Effector memory CD8-positive, alpha-beta T cell (primary cell): ENCODE measurements at places on chromosomes 11 and 22.

DNA sequence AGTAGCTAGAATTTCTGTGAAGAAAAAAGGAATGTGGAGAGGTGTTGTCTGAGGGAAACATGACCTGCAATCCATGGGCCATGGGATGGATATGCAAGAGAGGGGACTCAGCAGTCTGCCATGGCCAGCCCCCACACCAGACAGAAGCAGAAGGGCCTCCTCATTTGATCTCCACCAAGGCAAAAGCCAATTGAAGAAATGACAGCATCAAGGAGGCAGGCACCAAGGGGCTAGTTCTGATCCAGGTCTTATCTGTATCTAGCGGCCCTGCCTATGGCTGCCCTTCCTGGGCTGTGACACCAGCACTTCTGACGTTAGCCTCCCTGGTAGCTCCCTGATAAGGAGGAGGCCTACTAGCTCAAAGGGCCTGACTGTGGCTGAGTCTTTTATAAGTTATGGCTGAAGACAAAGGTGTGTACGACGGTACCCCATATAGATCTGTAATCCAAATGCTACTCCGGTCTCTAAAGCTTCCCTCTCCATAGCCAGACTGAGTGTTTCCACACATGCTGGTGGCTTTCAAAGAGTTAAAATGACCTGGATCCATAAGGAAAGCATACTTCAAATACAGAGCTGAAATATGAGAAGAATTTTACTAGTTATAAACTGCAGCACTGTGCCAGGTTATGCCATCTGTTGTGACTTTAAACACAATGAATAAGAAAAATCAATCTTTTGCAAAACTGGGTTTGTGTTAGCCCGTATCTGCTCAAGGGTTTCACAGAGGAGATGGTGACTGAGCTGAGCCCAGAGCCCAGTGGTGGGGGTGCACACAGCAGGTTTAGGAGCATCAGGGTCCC is 34.4 kb downstream of the HIRA start:
- H3K27ac ChIP-seq, result peak overlapping the region; percentile 41
- no peak overlapping the region for H3K4me3 ChIP-seq
- DNase-seq, result no peak

DNA sequence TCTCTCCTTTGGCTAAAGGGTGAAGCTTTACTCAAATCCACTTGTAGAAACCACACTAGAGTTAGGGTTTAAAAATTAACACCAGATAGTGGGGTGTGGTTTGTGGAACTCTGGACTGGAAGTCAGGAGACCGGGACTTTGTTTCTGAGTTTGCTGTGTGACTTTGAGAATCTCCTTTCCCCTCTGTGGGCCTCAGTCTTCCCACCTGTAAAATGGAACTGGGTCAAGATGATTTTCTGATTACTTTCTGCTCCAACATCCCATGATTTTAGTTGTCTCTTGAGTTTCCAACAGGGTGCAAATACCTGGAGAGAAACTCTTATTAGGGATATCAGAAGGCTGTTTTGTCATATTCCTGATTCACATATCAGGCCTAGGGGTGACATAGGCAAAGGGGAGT is 301.0 kb downstream of the MIAT start:
- H3K4me1 ChIP-seq, result no peaks in the 10 kb centered on the region
- H3K4me3 ChIP-seq, result no peak overlapping the region
- no peak overlapping the region for H3K27ac ChIP-seq
- H3K36me3 ChIP-seq, result no peaks in the 10 kb centered on the region
- no peak for DNase-seq

DNA sequence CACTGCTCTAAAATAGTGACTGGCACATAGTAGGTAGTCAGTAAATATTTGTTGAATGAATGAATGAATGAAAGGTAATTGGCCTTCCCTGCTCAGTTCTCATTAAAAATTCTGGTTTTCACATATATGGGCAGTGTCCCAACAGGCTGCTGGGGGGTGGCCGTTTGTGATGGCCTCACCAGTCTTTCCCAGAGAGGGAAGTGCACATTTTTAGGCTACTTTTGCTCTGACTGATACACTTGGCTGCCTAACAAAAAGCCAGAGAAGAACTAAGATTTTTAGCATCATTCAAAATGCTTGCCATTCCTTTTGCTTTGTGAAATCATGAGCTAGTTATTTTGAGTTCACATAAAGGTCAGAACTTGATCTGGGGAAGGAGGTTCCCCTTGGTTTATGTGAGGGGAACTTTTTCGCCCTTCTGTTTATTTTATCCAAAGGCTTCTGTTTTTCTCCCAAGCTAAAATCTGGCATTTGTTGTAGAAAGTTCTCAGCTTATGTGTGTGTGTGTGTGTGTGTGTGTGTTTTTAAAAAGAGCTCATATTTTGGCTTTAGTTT is 83.1 kb downstream of the PTPRJ start:
- DNase-seq, result no peak
- H3K27me3 ChIP-seq, result no peaks in the 10 kb centered on the region
- peaks cover 17% of the 10 kb centered on the region for H3K36me3 ChIP-seq
- H3K4me3 ChIP-seq, result no peak overlapping the region
- H3K4me1 ChIP-seq, result peaks cover 47% of the 10 kb centered on the region

DNA sequence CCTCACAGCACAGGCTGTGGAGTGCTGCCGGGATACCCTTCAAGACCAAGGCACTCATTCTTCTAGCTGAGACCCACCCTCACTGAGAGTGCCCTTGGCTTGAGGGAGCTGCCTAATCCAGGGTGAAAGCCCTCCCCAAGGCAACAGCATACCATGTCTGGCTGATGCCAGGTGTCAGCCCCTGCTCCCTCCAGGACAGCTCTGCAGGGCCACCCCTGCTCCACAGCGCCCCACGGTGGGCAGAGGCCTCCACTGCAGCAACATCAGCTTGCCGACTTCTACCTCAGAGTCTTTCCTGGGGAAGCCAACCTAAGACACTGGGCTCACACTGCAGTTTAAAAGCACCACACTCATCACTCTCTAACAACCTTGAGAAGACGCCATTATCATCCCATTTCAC is 29.0 kb downstream of the TTLL1 start:
- H3K4me3 ChIP-seq, result no peak overlapping the region
- peak; percentile 29 for DNase-seq
- no peak overlapping the region for H3K27ac ChIP-seq
- H3K27me3 ChIP-seq, result no peaks in the 10 kb centered on the region
- peaks cover 16% of the 10 kb centered on the region for H3K36me3 ChIP-seq

- H3K27me3 ChIP-seq, result peaks cover 7% of the 10 kb centered on the region
- DNase-seq, result no peak
- no peak overlapping the region for H3K4me3 ChIP-seq
- H3K27ac ChIP-seq, result no peak overlapping the region
- H3K36me3 ChIP-seq, result no peaks in the 10 kb centered on the region
- H3K4me1 ChIP-seq, result peaks cover 5% of the 10 kb centered on the region
Observed at GRCh38 chr11:77449784-77450183, 24.1 kb downstream of the PAK1 start.

- H3K4me3 ChIP-seq, result no peak overlapping the region
- peaks cover 30% of the 10 kb centered on the region for H3K27me3 ChIP-seq
- no peaks in the 10 kb centered on the region for H3K36me3 ChIP-seq
- H3K4me1 ChIP-seq, result no peaks in the 10 kb centered on the region
- DNase-seq, result no peak
- no peak overlapping the region for H3K27ac ChIP-seq
Observed at GRCh38 chr11:4665424-4665823, 21.6 kb downstream of the OR51E1 start.

- DNase-seq, result no peak
- H3K27me3 ChIP-seq, result no peaks in the 10 kb centered on the region
- H3K4me1 ChIP-seq, result peaks cover 26% of the 10 kb centered on the region
- H3K27ac ChIP-seq, result peak overlapping the region; percentile 91
- peaks cover 15% of the 10 kb centered on the region for H3K36me3 ChIP-seq
Observed at GRCh38 chr22:24400034-24400725, 27.2 kb upstream of the ADORA2A start.

GRCh38 chr11:1563697-1564534 is 8.2 kb downstream of the DUSP8 start:
- H3K27me3 ChIP-seq, result no peaks in the 10 kb centered on the region
- H3K4me1 ChIP-seq, result peaks cover 13% of the 10 kb centered on the region
- no peak overlapping the region for H3K4me3 ChIP-seq
- no peak for DNase-seq
- peaks cover 99% of the 10 kb centered on the region for H3K36me3 ChIP-seq

DNA sequence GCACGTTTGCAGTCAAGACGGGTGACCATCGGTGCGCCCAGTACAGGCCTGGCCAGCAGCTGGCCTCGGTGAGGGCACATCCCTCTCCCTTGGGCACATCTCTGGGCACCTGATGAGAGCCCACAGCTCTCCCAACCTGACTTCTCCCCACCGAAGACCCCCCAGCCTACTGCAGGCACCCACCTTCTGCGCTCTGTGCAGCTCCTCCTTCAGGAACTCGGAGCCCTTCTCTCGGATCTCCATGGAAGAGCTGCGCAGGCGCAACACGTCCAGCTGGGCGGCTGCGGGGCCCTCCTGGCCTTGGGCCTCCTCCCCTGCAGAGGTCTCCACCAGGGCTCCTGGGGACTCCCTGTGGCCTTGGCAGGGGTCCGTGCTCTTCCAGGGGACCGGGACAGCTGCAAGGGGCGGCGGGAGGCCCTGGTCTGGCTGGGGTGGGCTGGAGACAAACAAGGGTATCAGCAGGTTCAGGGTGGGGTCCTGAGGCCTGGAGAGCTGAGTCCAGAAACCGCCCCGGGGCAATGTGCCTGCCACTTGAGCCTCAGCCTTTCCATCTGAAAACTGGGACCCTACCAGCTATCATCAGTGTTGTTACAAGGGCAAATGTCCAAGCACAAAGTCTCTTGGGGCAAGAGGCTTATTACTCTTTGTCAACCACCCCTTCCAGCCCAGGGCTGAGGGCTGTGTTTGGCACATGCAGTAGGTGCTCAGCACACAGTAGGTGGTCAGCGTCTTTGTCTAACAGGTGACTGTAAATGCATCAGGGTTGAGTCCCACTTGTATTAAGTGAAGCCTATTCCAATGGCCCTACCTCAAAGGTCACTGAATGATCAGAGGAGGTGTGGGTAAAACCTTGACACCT is 9.3 kb downstream of the RAB3IL1 start:
- H3K4me3 ChIP-seq, result no peak overlapping the region
- peaks cover 11% of the 10 kb centered on the region for H3K27me3 ChIP-seq
